ENCODE measurements at places on chromosomes 16 and 17.

GRCh38 chr17:43952351-43952723 lies 1.4 kb downstream of the PYY start:
- no peak for DNase-seq

DNA sequence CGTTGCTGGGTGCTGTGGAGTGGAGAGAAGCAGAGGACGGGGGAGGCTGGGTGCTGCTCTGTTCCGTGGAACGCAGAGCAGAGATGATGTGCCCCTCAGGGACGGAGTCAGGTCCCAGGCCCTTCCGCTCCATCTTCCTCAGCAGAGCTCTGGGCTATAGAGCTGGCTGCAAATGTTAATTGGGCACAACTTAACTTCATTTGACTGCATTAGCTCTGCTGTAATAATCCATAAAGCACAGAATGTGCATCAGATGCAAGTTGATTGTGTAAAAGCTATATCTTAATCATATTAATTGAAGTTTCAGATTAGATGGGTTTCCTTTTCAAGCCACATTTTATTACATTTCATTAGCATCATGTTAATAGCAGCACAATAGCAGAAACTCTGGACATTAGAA lies 212.6 kb downstream of the ABCC12 start:
- DNase-seq = no peak

GRCh38 chr17:47230864-47231263 lies 21.7 kb downstream of the MYL4 start:
- DNase-seq = no peak

DNA sequence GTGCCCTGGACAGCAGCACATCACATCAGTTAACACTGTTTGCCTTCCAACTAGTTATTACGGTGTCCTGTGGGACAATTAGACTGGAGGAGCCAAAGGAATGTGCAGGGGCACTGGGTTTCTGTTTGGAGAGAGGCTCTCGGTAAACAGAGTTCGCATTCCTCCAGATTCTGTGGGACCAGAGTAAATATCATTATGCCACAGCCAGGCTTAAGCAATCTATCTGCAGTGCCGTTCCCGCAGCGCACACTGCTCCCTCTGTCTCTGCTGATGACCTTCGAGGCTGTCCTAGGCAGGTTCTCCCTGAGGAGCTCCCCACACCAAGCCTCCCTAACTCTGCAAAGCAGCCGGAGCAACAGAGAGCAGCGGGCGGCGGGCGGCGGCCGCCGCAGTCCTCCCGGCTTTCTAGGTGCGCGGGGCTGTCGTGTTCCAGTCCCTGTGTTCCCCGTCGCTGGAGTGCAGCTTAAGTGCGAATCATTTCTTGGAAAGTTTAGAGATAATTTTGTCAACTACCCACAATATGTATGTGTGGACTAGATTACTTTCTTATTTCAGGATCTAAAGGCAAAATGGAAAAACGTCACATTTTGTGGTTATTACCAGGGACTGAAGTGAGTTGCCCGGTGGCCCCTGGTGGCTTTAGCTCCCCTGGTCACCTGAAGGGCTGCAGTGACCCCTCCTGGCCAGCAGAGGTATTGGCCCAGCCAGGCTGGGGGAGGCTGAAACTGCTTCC lies 43.3 kb downstream of the PGS1 start:
- peak; percentile 34 for DNase-seq

All from occipital lobe (tissue), 3 donors.